ENCODE measurements at places on chromosomes 7 and 10.

DNA sequence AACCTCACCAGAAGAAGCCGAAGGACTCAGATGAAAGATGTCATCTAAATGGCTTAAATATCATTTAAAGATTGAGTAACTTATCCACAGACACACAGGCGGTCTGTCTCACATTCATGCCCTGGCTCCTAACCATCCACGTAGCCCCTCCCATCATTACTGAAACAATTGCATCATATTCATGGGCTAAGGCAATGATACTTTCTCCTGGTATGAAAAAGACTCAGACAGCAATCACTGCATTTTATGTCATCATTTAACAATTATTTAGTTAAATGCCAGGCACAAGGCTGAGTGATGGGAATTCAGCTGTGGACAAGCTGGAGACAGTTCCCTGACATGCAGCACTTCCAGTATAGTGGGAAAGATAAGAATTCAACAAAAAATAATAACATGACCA is 11.2 kb upstream of the TECTB start:
- peak; percentile 92 for DNase-seq

DNA sequence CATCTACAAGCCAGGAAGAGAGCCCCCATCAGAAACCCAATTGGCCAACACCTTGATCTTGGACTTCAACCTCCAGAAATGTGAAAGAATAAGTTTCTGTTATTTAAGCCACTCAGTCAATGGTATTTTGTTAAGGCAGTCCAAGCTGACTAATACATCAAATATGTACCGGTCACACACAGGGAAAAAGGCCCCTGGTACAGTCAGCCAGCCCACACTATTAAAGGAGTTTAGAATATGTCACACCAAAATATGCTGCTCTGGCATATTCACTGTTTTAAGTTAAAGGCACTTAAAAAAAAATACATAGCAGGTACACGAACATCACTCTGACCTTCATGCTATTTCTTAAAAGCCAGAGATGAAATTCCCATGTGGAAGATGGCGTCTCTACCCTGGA is 15.2 kb upstream of the CDCA7L start:
- DNase-seq, result peak; percentile 88

DNA sequence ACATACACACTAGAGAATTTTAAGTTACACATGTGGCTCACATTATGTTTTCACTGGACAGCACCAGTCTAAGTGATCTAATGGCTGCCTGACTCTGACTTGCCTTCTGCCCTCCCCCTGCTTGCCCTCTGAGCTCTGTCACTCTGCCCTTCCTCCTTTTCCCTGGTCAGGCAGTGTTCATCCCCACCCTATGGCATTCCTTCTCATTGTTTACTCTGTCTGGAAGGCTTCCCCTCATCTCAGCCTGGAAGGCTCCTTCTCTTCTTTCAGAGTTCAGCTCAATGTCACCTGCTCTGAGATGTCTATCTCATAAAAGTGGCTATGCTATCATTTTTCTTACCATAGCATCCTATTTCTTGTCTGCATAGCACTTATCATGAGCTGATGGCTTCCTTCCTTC is 305.7 kb downstream of the BMPER start:
- DNase-seq, result no peak

DNA sequence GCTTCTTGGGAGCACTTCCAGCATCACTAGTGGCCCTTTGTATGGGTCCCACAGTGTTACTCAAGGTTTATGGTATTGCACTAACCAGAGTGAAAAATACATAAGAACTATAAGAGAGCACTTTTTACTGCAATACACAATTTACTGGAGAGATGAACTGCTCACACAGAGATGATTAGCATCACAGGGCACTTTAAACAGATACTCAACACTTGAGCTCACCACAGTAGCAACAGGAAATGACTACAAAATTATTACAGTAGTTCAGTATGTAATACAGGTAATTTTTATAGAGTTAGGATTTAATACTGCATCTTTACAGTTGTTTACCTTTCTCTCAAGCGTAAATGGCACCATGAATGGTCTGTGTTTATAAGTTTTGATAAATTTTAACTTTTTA is 68.2 kb upstream of the CDK1 start:
- no peak for DNase-seq

- peak; percentile 87 for DNase-seq
Measured at GRCh38 chr10:104260775-104261115, 6.1 kb downstream of the GSTO1 start.

GRCh38 chr10:47361293-47361692 is 13.1 kb downstream of the RBP3 start:
- peak; percentile 44 for DNase-seq

- peak; percentile 97 for DNase-seq
Measured at GRCh38 chr7:130009848-130010688, 41.1 kb downstream of the ZC3HC1 start.

DNA sequence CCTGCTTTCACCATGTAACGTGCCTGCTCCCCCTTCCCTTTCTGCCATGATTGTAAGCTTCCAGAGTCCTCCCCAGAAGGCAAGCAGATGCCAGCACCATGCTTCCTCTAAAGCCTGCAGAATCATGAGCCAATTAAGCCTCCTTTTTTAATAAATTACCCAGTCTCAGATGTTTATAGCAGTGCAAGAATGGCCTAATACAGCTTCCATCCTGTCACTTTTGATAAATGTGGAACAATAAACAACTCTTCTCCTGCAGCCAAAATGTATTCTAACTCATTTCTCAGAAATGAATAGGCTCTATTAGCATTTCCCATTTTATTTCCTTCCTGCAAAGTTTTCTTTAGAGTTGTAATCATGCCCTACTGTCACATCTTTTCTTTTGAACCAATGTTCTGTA is 43.4 kb downstream of the C7orf25 start:
- DNase-seq, result no peak

GRCh38 chr7:519484-520390 is at the start of gene PDGFA:
Gene PDGFA, minus strand, starts transcription at chr7:519846. Its CDS starts 845 bp downstream, at chr7:519001.
- peak; percentile 83 for DNase-seq

All from GM23248 (cell line).